ENCODE measurements at places on chromosomes 3 and 15. TPM values are rescaled to one million over a fixed set of nuclear protein-coding genes. Genes with fewer than 3 reads are reported as not detected.

CYP1A1 gene
- total RNA-seq = 65.0 TPM

KBTBD13 gene
- total RNA-seq = not detected

- DNase-seq = no peak
Observed at GRCh38 chr3:141335531-141336061, 32.7 kb upstream of the ZBTB38 start.

DNA sequence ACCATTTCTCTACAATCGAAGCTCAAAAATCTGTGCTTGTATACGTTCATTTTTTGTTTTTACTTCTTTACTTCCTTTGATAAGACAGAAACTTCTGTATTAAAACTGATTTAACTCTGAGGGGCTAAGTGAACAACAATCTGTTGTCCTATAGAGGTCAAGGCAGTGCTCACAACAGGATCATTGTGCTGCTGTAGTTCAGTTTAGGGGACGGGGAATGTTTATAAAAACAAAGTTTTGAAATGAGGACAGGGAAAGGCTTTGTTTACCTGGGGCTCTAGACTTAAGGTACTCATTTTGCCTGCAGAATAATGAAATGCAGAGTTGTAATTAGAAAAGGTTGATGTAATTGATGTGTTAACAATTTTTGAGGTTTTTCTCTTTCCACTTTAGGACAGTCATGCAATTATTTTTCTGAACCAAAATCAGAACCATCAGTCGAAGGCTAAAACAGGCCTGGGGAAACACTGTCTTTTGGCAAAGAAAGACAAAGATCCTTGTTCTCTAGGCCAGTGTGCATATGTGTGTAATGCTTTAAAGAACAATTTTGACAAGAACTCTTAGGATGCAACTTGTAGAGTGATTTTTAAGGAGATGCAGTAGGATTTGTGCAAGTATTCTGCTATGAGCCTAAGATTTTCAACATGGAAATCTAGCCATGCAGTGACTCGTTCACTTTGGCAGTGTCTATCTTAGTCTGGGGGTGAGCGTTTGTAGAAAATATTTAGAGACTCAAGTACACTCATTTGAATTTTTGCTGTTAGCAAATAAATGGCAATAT lies 165.2 kb downstream of the PGPEP1L start:
- DNase-seq = no peak

Data from mesenteric fat pad (tissue), 1 donor.